ENCODE measurements at places on chromosomes 3 and 15. TPM values are rescaled to one million over a fixed set of nuclear protein-coding genes. Genes with fewer than 3 reads are reported as not detected.

The PPP1R14D gene
- not detected for total RNA-seq

The MAP4 gene
- total RNA-seq: 171 TPM

The CEP19 gene
- total RNA-seq: 2.6 TPM

The LRIG1 gene
- total RNA-seq: 165 TPM

The ALCAM gene
- total RNA-seq: 160 TPM

The ARHGEF26 gene
- 1.4 TPM for total RNA-seq

The SPATA12 gene
- not detected for total RNA-seq

The SLC24A5 gene
- not detected for total RNA-seq

The SLC6A20 gene
- not detected for total RNA-seq

Data from smooth muscle cell of the pulmonary artery (primary cell).